ENCODE measurements at places on chromosomes 1 and 21. TPM values are rescaled to one million over a fixed set of nuclear protein-coding genes. Genes with fewer than 3 reads are reported as not detected.

The CENPF gene
- total RNA-seq, result 236 TPM

The PLA2G5 gene
- 0.55 TPM for total RNA-seq

The SPRR1B gene
- not detected for total RNA-seq

The IFNLR1 gene
- total RNA-seq, result 0.37 TPM

The FCRLA gene
- 0.18 TPM for total RNA-seq

The CD53 gene
- not detected for total RNA-seq

The PTPN22 gene
- total RNA-seq, result 0.16 TPM

The OR10Z1 gene
- not detected for total RNA-seq

The ANKRD34A gene
- total RNA-seq, result 3.8 TPM

The MTARC1 gene
- 12.7 TPM for total RNA-seq

The PRAMEF4 gene
- total RNA-seq, result 0.68 TPM

The CTSK gene
- 2.8 TPM for total RNA-seq

The E2F2 gene
- 20.6 TPM for total RNA-seq

The CSF1 gene
- total RNA-seq, result 2.4 TPM

The TIE1 gene
- 0.98 TPM for total RNA-seq

The CDK18 gene
- total RNA-seq, result 12.0 TPM

The STUM gene
- 1.3 TPM for total RNA-seq

The KCNN3 gene
- total RNA-seq, result 1.3 TPM

The SGIP1 gene
- not detected for total RNA-seq

The ITLN2 gene
- total RNA-seq, result not detected

The LMX1A gene
- 0.17 TPM for total RNA-seq

The RNF186 gene
- not detected for total RNA-seq

The CFHR3 gene
- total RNA-seq, result 0.18 TPM

The OR2T33 gene
- not detected for total RNA-seq

The CD2 gene
- total RNA-seq, result 0.13 TPM

The PDC gene
- total RNA-seq, result 0.90 TPM

The KRTAP10-10 gene
- not detected for total RNA-seq

The RGS16 gene
- total RNA-seq, result 4.4 TPM

The HCRTR1 gene
- 0.11 TPM for total RNA-seq

The MYOG gene
- 0.38 TPM for total RNA-seq

The NPPB gene
- 2.1 TPM for total RNA-seq

The HRNR gene
- total RNA-seq, result 0.37 TPM

The RXFP4 gene
- 1.6 TPM for total RNA-seq

The PROK1 gene
- 0.73 TPM for total RNA-seq

The FCRL5 gene
- 0.41 TPM for total RNA-seq
